ENCODE measurements at places on chromosomes 6 and 20. TPM values are rescaled to one million over a fixed set of nuclear protein-coding genes. Genes with fewer than 3 reads are reported as not detected.

Gene SLC32A1
- 0.71 TPM for total RNA-seq

Gene ZC2HC1B
- total RNA-seq = not detected

Gene SIRPD
- total RNA-seq = not detected

Gene TAGAP
- 0.14 TPM for total RNA-seq

- peak; percentile 32 for ATAC-seq
Measured at GRCh38 chr20:20220134-20220533, 147.8 kb upstream of the INSM1 start.

GRCh38 chr6:1619098-1619672, 9.5 kb downstream of the FOXC1 start:
- no peak for ATAC-seq

Gene RRAGD
- total RNA-seq = 9.6 TPM

GRCh38 chr20:19693508-19693907, 64.5 kb upstream of the RIN2 start:
- ATAC-seq = no peak

Gene OR12D1
- total RNA-seq = not detected

Measured in motor neuron (in vitro differentiated cells).